CD4-positive, alpha-beta T cell treated with Interleukin-4 for 1 hour (primary cell): ENCODE measurements at places on chromosomes 12 and 14.

DNA sequence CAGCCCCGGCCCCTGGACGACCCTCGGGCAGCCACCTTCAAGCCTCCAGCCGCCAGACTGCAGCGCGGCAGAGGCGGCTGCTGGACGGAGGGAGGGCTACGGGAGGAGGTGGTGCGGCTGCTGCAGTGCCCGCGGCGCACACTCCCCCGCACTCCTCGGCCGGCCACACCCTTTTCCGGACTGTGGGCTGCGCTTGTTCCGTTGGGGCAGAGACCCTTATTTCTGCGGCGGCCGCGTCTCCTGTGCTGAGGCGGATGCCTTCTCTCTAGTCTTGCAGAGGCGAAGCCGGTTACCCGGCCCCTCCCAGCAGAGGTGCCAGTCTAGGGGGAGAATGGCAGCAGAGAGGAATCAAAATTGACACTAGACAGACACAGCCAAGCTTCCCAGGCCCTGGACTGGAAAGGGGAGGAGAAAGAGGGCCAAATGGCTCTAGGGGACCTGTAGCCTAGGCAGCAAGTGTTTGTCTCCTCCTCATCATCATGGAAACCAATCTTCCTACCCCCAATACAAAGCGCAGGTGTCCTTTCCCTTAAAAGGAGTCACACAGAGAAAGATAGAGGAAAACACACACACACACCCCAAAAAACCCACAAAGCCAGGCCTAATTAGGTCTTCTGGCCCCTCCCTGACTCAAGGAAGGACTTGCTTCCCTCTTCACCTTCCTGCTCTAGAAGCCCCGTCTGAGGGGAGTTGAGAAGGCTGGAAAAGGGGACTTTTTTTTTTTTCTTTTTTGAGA is 1.3 kb downstream of the ESYT1 start:
- DNase-seq, result peak; percentile 85

DNA sequence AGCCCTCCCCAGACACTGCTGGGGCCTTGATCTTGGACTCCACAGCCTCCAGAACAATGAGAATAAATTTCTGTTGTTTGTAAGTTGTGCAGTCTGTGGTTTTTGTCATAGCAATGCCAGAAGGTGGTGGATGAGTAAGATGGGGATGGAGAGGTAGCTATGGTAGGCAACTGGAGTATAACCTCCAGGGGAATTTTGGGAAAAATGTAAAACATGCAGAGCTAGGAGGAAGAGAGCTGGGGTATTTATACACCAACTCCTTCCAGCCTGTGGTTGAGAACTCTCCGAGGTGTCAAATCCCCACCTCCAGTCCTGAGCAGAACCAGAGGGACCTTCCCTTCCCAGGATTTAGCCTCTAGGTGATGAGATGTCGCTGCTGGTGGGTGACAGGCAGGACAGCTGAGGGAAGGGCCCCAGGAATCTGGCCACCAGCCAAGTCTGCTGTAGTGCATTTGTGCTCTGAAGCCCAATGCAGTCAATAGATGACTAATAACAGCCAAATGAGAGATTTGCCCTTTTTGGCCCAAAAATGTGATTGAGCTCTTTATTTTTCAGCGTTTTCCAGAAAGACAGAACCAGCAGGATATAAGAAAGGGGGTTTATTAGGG is 19.1 kb upstream of the CEP170B start:
- DNase-seq, result no peak

- no peak for DNase-seq
These were observed 302.5 kb upstream of the AMIGO2 start for GRCh38 chr12:47382305-47382704.

GRCh38 chr14:68576031-68576430 is 216.8 kb downstream of the ZFP36L1 start:
- no peak for DNase-seq

- DNase-seq, result no peak
These were observed 183.2 kb downstream of the EPS8 start for GRCh38 chr12:15605881-15606590.

GRCh38 chr12:68012712-68013111 is 23.5 kb downstream of the IFNG-AS1 start:
- no peak for DNase-seq

DNA sequence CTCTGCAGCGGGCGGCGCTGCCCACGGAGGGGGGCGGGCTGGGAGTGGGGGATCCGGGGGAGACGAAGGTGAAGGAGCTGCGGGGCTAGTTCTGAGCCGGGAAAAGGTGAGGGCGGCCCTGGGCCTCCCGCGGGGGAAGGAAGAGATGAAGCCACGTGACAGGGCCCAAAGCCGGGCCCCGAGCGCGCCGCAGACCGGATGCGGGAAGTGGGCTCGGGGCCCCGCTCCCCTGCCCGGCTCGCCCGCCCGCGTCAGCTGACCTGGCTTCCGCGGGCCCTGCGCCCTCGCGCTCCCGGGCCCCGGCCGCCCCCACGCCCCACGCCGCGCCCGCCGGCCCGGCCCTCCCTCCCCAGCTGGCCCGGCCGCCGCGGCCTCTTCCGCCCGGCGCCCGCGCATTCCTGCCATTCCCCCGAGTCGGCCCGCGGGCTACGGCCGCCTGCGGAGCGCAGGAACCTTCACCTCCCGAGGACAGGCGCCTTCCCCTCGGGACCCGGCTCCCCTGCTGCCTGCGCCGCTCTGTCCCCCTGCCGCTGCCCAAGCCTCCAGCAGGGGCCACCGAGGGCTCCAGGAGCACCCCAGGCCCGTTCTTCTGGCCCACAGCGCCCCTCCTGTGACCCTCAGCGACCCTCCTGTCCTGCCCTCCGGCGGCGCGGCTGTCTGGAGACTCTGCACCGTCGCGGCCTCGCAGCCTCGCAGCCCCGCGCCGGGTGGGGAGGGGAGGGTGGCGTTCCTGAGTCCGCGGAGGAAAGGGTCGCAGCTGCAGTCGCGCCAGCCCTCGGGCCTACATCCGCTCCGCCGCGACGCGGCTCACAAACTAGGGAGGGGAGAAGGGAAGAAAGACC is 20.4 kb downstream of the NINJ2 start:
- peak; percentile 75 for DNase-seq

GRCh38 chr12:132281038-132281437 is 48.4 kb downstream of the GALNT9 start:
- no peak for DNase-seq
